ENCODE measurements at places on chromosomes 13 and 19.
A peak's percentile ranks its signal among the peaks of the same experiment; 100 is the strongest.

- no peak for DNase-seq
Observed at GRCh38 chr19:43429395-43429794, 14.7 kb downstream of the TEX101 start.

DNA sequence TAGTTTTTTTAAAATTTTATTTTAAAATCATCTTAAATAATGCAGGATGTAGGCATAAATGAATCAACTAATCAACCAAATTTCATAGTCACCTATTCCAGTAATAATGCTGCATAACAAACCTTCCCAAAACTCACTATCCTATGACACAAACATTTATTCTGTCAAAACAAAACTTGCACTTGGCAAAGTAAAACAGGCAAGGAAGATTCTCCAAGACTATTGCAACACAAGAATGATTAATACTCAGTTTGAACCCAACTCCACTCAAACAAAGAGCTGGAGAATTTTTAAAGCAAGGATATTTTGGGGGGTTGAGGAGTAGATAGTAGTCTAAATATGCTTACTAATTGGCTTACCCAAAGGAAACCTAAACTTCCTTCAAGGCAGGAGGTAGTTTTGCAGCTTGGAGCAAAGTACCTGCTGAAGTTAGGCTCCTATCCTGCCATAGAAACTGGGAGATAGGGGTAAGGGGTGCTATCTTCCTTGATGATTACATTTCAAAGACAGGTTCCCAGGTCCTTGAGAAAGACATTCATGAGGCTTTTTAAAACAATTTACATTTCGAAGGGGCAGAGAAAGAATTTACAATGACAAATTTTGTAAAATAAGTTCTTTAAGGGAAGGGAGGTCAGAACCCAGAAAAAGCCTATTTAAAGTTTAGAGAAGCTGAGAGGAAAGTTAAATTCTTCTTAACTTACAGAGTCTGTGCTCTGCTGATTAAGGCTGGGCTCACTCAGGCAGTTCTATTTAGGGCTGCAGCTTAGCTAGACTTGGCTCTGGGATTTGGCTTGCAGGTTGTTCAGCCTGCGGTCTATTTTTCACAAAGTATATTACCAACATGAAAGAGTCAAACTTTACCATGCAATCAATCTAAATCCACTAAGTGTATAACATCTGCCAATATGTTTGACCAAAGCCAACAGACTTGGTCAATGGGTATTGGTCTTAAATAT is 549.0 kb downstream of the KCTD12 start:
- DNase-seq, result no peak

DNA sequence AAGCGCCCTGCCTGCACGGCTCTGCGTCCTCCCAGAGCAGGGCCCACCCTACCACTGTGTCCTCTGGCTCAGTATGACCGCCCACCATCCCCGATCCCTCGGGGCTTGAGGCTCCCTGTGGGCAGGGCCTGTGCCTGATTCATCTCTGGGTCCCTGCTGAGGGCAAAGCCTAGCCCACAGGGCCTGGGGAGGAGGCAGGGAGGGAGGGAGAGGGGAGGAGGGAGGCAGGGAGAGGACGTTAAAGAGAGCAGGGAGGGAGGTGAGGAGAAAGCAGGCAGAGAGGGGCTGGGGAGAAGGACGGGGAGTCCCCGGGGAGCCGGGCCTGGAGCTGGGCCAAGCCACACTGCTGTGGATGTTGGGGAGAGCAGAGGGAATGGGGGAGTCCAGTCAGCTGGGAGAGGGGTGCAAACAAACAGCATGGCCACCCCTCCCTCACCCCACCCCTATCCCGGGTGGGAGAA is 4.0 kb upstream of the ERFL start:
- DNase-seq, result no peak

DNA sequence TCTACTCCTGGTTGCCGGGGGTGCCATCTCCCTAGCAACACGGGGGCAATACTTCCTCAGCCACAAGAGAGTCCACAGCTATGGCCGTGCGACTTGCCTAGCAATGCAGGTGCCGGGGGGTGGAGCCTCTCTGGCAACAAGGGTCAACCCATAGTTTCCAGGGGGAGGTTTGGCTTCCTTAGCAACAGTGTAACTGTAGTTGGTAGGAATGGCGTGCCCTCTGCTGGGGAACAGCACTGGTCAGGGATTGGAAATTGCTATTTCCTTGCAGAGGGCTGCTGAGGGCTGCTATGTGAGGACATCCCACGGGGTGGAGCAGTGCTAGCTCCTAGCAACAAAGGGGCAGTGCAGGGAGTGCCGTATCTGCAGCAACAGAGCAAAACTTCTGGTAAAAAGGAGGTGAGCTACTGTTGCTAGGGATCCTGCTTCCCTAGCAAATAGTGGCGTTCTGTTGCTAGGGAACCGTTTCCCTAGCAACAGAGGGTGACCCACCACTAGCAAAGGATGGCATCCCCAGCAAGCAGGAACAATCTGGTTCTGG is 7.0 kb upstream of the TMC4 start:
- DNase-seq, result peak; percentile 26

- DNase-seq, result no peak
Observed at GRCh38 chr13:33224686-33225085, 60.9 kb downstream of the STARD13 start.

- DNase-seq, result no peak
Observed at GRCh38 chr13:39877134-39877533, 221.7 kb downstream of the COG6 start.

- DNase-seq, result no peak
Observed at GRCh38 chr13:21671620-21672286, 880 bp downstream of the FGF9 start.

DNA sequence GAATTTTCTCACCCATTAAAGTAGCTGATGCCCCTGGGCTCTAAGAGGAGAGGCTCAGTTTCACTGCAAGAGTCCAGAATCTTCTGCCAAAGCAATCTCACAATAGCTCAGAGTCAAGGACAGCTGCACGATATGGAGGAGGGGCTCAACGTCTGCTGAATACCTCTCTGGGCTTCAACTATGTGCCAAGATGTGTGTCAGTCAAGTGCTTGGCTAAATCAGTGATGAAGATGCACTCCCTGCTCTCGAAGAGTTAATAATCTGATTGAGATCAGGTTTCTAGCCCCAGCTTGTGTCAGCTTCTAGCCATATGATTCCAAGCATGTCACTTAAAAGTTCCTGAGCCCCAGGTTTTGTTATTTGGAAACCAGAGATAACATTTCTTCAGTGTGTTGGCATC is 46.8 kb downstream of the KLF12 start:
- DNase-seq, result no peak

DNA sequence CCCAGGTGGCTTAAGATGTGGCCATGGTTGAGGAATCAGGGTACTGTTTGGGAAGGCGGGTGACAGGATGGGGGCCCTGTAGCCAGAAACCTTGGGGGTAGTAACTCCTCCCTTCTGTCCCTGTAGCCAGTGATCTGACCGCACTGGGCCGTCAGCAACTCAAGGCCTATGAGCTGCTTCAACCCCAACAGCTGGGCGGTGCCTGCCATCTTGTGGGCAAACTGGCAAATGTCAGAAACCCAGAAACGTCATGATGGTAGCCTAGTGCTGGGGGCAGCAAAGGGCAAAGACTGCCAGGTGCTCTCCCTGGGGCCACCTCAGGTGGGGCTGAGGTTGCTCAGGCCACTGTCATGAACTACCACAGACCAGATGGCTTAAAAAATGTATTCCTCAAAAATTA is 3.5 kb downstream of the COPE start:
- DNase-seq, result peak; percentile 34

DNA sequence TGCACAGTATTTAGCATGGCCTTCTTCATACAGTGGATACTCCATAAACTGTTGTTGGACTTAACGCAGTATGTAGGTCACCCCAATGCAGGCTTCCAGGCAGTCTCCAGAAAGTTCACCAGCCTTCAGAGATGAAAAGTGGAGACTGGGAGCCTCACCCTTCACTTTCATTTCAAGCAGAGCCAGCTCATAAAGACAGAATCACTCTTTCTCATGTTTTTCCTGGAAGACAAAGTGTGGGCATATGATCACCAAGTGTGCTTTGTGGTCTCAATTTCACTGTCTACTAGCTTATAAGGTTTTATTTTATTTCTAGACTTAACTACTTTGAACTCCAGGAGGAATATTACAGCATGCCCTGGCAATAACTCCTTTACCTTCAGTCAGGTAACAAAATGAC is 26.3 kb upstream of the TNFSF11 start:
- DNase-seq, result no peak

GRCh38 chr19:44753932-44754749 is 5.6 kb downstream of the BCL3 start:
- no peak for DNase-seq

GRCh38 chr13:73096638-73097037 is 37.8 kb downstream of the KLF5 start:
- DNase-seq, result no peak

DNA sequence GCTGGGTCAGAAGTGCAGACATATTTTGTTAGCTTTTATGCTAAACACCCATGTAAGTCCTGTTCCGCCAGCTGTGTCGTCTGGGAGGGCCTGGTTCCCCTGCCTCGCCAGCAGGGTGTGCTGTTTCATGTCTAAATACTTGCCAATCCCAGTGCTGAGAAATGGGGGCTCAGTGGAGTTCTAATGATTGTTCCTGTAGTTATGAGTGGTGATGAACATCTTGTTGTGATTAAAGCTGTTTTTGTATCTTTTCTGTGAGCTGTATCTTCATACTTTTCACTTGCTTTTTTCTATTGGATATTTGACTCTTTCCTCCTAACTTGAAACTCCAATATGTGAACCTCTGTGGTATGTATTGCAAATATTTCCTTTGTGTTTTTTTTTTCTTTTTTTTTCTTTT is 32.7 kb downstream of the KDM4B start:
- DNase-seq, result peak; percentile 22
